ENCODE measurements at places on chromosomes 11 and 22.

DNA sequence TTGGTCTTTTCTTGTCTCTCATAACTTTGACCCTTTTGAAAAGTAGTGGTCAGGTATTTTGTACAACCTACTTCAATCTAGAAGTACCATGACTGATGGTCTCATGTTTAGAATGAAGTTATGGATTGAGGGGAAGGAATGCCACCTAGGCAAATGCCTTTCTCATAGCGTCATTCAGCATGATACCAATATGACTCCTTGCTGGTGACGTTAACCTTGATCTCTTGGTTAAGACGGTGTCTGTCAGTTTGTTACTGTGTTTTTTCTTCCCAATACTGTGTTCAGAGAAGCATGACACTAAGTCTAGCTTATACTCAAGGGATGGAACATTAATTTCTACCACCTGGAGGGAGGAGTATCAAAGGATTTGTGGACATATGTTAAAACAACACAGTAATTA lies 130.9 kb downstream of the KIF18A start:
- peak; percentile 19 for DNase-seq

DNA sequence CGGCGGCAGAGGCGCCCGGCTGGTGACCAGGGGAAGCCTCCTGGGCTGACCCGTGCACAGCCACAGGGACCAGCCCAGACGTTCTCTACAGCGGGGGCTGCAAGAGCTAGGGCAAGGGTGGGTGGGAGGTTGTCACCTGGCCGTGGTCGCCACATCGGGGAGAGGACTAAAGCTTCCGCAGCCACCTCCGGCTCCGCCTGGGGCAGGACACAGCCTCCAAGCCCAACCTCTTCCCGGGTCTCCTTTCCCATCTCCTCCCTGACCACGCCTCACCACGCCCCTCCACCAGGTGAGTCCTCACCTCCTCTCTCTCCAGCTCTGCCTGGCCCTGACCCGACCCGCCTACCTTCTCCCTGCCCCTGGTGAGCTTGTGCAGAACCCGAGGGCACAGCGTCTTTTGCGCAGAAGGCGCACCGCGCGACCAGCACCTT lies 75.9 kb upstream of the LMO1 start:
- DNase-seq: no peak

- DNase-seq: no peak
Measured at GRCh38 chr11:63840356-63841060, 1.6 kb downstream of the MARK2 start.

GRCh38 chr11:24496736-24497725 lies at the start of gene LUZP2:
Gene LUZP2 (plus strand): TSS chr11:24497053.
- peak; percentile 64 for DNase-seq

GRCh38 chr11:36069576-36070212 lies 125.8 kb downstream of the LDLRAD3 start:
- DNase-seq: no peak

Measured in GM03348 (cell line).